GM23248 (cell line): ENCODE measurements at places on chromosomes 12 and 14. TPM values are rescaled to one million over a fixed set of nuclear protein-coding genes. Genes with fewer than 3 reads are reported as not detected.
A peak's percentile ranks its signal among the peaks of the same experiment; 100 is the strongest.

DNA sequence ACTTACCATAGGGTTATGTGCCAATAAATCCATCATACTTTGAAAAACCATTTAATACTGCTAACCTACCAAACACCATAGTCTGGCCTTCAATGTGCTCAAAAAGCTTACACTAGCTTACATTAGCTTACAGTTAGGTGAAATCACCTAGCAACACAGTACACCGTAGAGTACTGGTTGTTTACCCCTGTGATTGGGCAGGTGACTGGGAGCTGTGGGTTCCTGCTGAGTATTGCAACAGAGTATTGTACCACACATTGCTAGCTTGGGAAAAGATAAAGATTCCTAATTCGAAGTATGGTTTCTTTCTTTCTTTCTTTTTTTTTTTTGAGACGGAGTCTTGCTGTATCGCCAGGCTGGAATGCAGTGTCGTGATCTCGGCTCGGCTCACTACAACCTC, 5.6 kb downstream of the ATP5MC2 start:
- no peak overlapping the region for H3K27ac ChIP-seq
- H3K27me3 ChIP-seq, result no peaks in the 10 kb centered on the region
- no peak for DNase-seq
- H3K4me3 ChIP-seq, result no peak overlapping the region

DNA sequence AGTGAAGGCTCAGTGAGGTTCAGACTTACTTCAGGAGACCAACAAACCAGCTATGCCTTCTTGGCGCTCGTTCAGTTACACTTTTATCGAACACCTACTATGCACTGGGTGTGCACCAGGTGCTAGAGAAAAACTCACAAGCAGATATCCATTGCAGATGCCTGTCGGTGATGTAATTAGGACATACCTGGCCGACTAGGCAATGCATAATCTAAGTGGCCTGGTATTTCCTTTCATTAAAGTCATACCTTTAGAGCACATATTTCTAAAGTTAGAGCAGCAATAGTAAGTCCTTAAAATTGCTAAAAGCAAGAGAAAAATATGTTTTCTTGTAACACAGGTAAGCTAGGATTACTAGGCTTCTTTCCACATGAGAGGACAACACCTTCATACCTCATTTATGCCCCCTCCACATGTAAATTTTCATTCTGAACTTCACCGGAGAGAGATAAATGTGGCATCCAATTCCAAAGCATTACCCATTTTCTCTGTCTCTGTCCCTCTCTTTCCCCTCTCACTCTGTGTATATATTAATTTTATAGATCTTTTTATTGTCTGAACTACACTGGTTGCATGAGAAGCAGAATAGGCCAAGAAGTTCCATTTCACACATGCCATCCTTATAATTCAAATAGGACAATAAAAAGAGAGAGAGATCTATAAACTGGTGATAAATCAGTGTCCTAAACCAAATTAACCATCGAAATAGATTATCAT, 242.2 kb downstream of the SPTSSA start:
- H3K4me1 ChIP-seq, result no peaks in the 10 kb centered on the region; the same call in 1 of the 2 replicates
- H3K27me3 ChIP-seq, result no peaks in the 10 kb centered on the region
- no peaks in the 10 kb centered on the region for H3K36me3 ChIP-seq
- H3K4me3 ChIP-seq, result no peak overlapping the region

DNA sequence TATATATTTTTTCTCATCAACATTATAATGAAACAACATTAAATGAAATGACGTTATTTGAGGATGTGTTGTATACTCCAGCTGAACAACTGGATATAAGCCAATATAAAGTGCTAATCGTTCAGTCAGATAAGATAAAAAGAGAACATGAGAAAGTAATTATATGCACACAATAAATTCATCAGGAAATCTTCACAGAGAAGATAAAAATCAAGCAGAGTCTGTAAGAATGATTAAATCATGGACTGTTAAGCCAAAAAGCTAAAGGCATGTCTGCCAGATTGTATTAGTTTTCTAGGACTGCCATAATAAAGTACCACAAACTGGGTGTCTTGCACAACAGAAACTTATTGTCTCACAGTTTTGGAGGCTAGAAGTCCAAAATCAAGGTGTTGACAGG, 178.6 kb downstream of the NELL2 start:
- H3K4me1 ChIP-seq, result no peaks in the 10 kb centered on the region
- no peak overlapping the region for H3K27ac ChIP-seq
- no peak overlapping the region for H3K4me3 ChIP-seq
- H3K36me3 ChIP-seq, result no peaks in the 10 kb centered on the region
- H3K27me3 ChIP-seq, result no peaks in the 10 kb centered on the region
- DNase-seq, result no peak

- no peak for DNase-seq
- H3K4me3 ChIP-seq, result no peak overlapping the region
- 0 out of 2 replicates have a peak, but pooled peaks cover 5% of the 10 kb centered on the region for H3K4me1 ChIP-seq
- H3K36me3 ChIP-seq, result peaks cover 23% of the 10 kb centered on the region
These were observed 41.9 kb downstream of the TTC8 start for GRCh38 chr14:88866305-88866704.

- H3K4me3 ChIP-seq, result no peak overlapping the region
- DNase-seq, result peak; percentile 8
- H3K36me3 ChIP-seq, result no peaks in the 10 kb centered on the region
- H3K27me3 ChIP-seq, result no peaks in the 10 kb centered on the region
These were observed 846.7 kb downstream of the TMEM121 start for GRCh38 chr14:106372870-106373652.

The VDR gene
- 23.9 and 25.5 TPM in 2 replicates for polyA plus RNA-seq

The RIMBP2 gene
- polyA plus RNA-seq, result not detected in 2 replicates

The CPNE6 gene
- not detected in 2 replicates for polyA plus RNA-seq

DNA sequence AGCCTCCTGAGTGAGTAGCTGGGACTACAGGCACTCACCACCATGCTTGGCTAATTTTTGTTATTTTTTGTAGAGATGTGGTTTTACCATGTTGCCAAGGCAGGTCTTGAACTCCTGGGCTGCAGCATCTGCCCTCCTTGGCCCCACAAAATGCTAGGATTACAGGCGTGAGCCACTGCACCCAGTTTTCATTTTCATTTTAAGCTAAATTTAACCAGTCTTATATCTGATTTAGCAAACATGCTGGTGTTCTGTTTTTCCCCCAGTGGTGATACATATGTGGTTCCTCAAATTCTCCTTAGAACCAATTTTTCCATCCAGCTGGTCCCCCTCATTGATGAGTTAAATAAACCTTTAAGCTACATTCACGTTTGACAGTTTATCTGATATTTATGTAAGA, 43.8 kb upstream of the BICD1 start:
- no peak for DNase-seq
- no peak overlapping the region for H3K27ac ChIP-seq
- no peak overlapping the region for H3K4me3 ChIP-seq
- no peaks in the 10 kb centered on the region for H3K36me3 ChIP-seq
- H3K4me1 ChIP-seq, result no peaks in the 10 kb centered on the region

GRCh38 chr12:76085520-76085868, 1.0 kb upstream of the NAP1L1 start:
- H3K4me1 ChIP-seq, result peaks cover 30% of the 10 kb centered on the region
- no peaks in the 10 kb centered on the region for H3K36me3 ChIP-seq
- peak overlapping the region; percentile 96 for H3K27ac ChIP-seq
- no peaks in the 10 kb centered on the region for H3K27me3 ChIP-seq

GRCh38 chr12:49298160-49298559, 3.2 kb downstream of the PRPH start:
- H3K36me3 ChIP-seq, result no peaks in the 10 kb centered on the region
- peaks cover 50% of the 10 kb centered on the region for H3K27me3 ChIP-seq
- H3K27ac ChIP-seq, result no peak overlapping the region

The AMHR2 gene
- not detected in 2 replicates for polyA plus RNA-seq

The BICDL1 gene
- not detected in 2 replicates for polyA plus RNA-seq

- peaks cover 19% of the 10 kb centered on the region for H3K4me1 ChIP-seq
- H3K4me3 ChIP-seq, result no peak overlapping the region
- H3K27ac ChIP-seq, result peak overlapping the region; percentile 63
- H3K27me3 ChIP-seq, result no peaks in the 10 kb centered on the region
- peak; percentile 77 for DNase-seq
These were observed 155.5 kb downstream of the ZFP36L1 start for GRCh38 chr14:68637106-68638021.

DNA sequence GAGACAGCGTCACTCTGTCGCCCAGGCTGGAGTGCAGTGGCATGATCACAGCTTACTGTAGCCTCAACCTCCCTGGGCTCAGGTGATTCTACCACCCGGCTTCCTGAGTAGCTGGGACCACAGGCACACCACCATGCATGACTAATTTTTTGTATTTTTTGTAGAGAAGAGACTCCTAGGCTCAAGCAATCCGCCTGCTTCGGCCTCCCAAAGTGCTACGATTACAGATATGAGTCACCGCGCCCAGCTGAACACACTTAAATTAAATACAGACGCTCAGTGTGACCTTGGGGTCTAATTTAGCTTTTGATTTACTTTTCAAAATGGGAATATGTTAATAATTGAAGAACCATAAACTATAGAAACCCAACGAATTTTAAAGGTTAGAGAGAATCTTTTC, 77.2 kb downstream of the C2CD5 start:
- no peak for DNase-seq
- no peak overlapping the region for H3K4me3 ChIP-seq
- no peak overlapping the region for H3K27ac ChIP-seq
- H3K36me3 ChIP-seq, result peaks cover 13% of the 10 kb centered on the region

DNA sequence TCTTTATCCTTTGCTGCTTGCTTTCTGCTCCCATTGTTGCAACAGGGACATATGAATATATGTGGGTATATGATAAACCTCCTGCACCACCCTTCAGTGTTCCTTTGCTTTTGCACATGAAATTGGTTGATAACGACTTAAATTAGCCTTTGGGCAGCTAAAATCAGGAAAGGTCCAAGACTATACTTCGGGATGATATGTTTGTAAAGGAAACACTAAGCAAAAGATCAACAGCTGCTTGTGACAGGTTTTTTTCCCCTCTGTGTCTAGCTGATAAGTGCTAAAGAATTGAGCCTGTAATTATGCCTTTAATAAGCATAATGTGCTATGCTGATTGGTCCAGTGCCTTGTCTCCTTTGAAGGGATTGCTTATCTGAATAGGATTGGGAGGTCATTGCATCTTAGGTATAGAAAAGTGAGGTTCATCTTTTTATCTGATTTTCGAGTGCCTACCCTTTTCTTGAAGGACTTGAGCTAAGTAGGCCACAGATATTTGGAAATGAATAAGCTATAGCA, 59.4 kb downstream of the PPHLN1 start:
- H3K36me3 ChIP-seq, result peaks cover 11% of the 10 kb centered on the region; the same call in 1 of the 2 replicates
- no peak for DNase-seq
- H3K4me3 ChIP-seq, result no peak overlapping the region
- peaks cover 8% of the 10 kb centered on the region; the same call in 1 of the 2 replicates for H3K4me1 ChIP-seq
- H3K27ac ChIP-seq, result no peak overlapping the region

DNA sequence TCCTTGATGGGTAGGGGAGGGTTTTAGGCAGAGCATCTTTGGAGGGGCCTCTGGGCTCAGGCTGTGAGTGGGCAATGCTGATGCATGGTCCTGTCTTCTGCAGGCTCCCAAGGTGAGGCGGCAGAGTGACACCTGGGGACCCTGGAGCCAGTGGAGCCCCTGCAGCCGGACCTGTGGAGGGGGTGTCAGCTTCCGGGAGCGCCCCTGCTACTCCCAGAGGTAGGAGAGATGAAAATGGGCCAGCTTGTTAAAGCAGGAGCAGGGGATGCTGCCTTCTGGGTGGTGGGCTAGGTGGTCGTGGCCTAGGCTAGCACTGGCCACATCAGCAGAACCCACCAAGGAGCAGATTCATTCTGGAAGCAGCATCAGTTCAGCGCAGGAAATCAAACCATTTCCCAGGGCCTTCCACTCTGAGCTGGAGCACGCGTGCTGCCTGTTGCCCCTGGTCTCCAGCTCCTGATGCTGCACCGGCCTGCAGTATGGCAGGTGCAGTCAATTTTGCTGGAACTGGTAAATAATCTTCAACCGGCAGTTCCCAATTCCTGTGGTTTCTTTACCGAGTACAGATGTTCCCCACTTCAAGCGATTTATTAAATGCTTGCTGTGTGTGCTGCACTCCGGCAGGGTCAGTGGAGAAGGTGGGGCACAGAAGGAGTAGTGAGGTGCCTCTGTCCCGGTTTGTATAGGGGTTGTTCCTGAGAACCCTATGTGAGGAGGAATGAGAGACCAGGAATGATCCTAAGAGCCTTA, 7.4 kb downstream of the PAPLN start:
- DNase-seq, result no peak
- H3K27me3 ChIP-seq, result peaks cover 14% of the 10 kb centered on the region
- H3K4me1 ChIP-seq, result peaks cover 1% of the 10 kb centered on the region; the same call in 1 of the 2 replicates
- no peaks in the 10 kb centered on the region for H3K36me3 ChIP-seq

DNA sequence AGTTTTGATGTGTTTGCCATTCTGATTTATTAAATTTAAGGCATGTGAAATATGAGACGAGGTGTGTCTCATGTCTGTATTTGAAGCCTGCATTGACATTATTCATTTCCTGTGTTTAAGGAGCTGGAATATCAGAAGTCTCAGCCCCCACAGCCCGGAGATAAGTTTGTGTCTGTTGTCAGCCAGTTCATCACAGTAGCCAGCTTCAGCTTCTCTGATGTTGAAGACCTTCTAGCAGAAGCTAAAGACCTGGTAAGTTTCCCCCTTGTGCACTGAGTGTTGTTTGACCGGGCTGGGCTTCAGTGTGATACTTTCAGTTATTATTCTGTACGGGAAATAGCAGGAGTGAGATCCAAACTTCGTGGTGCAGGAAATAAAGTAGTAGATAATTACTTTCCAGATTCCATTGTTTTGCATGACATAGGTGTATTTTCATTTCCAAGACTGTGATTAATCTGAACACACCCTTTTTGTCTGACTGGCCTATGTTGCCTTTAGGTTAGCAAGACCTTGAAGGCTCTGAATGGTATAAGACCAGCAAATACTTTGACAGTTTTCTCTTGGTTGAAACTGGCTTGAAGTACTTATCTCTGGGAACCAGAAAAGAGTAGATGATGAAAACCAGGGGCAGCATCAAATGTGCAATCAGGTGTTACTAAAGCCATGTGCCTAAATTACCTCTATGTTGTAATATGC, 101.5 kb downstream of the GPR135 start:
- peaks cover 28% of the 10 kb centered on the region; the same call in 1 of the 2 replicates for H3K36me3 ChIP-seq
- H3K4me3 ChIP-seq, result peak overlapping the region; percentile 21

DNA sequence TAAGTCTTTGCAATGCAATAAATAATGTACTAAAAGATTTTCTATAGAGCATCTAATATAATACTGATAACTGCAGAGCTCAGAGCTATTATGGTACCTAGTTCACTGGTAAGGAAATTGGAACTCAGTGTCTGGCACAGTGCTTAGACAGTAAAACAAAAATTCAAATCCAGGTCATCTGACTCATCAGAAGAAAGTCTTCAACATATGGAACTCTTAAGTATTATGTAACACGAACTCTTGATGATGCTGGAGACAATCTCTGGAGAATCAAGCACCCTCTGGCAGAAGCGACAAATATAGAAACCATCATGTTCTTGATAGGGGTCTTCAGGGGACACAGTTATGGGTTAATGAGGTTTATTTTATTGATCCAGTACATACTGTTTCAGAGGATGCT, 37.3 kb upstream of the TRHDE start:
- no peak overlapping the region for H3K27ac ChIP-seq
- no peak overlapping the region for H3K4me3 ChIP-seq
- no peaks in the 10 kb centered on the region for H3K27me3 ChIP-seq
- no peaks in the 10 kb centered on the region for H3K4me1 ChIP-seq
- H3K36me3 ChIP-seq, result no peaks in the 10 kb centered on the region
- peak; percentile 2 for DNase-seq
